ENCODE measurements at places on chromosomes 7 and 10.

DNA sequence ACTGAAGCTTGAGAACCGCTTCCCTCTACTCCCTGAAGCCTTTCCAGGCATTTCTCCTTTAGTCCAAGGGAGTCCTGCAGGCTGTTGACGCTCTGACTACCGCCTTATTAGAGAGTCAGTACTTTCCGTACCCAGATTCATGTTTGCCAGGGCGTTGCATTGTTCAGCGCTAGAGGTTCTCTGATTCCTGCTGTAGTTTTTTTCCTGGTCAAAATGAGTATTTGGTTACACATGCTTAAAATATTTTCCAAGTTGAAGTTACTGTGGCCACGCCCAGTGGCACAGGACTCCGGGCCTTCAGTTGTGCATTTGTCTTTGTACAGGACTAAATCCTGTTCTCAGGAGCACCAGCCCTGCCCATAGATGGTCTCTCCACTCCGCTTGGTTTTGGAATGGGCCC is 7.9 kb downstream of the MTURN start:
- no peak for DNase-seq

DNA sequence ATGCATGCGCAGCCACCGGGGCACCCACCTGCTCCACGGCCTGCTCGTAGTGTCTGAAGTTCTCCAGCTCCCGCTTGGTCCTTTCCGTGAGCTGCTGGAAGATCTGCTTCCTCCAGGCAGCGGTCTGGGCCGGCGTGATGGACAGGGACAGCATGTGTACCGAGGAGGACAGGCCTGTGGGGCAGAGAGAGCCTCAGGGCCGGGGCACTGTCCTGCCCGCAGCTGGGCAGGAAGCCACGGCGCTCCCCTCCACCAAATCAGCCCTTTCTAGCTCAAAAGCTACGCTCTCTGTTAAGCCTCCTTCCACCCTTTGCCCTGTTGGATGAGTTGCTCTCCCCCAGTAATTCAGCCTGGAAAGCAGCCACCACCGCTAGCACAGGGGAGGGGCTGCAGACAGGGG is 19.2 kb downstream of the TECPR1 start:
- DNase-seq = no peak

- peak; percentile 41 for DNase-seq
Observed at GRCh38 chr10:92690211-92690914, 608 bp downstream of the HHEX start.

GRCh38 chr10:93397020-93397419 is 85.1 kb downstream of the MYOF start:
- no peak for DNase-seq

DNA sequence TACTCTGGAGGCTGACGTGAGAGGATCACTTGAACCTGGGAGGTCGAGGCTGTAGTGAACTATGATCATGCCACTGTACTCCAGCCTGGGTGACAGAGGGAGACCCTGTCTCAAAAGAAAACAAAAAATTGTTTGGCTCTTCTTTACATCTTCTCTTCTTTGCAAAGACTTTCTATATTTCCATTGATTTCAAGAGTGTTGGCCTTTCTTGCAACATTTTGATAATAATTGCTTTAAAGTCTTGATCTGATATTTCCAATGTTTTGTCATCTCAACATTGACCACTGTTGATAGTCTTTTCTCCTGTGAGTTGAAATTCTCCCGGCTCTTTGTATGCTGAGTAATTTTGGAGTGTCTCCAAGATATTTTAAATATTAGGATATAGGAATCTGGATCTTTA is 17.8 kb upstream of the CLDN4 start:
- no peak for DNase-seq

DNA sequence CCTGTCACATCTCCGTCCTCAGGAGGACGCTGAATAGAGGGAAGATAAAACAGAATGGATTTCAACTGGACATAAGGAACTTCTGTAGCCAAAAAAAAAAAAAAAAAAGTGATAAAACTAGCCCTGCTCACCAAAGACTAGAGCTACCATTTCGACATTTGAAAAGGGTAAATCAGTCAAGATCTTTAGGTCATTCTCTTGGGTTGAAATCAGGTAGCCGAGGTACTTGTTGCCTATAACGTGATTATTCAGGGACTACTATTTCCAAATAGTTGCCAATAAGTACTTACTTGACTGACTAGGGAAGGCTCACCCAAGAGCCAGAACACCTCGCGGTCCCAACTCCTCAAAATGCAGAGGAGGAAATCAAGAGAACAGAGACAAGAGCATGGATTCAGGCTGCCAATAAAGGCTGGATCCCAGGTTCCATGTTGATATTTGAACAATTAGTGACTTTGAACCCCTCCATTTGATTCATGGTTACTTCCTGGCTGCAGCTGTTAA is 2.0 kb downstream of the RHEB start:
- DNase-seq = no peak

DNA sequence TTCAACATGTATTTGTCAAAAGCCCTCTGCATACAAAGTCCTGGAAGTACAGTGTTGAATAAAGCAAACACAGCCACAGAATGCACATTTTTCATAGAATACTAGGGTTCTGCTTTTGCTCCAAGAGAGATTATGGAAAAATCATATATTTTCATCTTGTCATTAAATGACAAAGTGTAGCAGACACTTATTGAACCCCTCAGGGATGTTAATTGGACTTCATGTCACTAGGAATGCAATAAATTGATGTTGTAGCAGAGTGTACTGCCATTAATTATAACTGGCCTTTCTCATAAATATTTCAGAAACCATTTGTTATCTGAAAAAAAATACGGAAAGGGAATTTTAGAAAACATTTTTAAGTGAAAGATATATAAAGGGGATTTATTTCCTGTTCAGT is 64.5 kb upstream of the TAC1 start:
- no peak for DNase-seq

GRCh38 chr7:141944811-141945210 is 2.0 kb downstream of the CLEC5A start:
- DNase-seq = no peak

DNA sequence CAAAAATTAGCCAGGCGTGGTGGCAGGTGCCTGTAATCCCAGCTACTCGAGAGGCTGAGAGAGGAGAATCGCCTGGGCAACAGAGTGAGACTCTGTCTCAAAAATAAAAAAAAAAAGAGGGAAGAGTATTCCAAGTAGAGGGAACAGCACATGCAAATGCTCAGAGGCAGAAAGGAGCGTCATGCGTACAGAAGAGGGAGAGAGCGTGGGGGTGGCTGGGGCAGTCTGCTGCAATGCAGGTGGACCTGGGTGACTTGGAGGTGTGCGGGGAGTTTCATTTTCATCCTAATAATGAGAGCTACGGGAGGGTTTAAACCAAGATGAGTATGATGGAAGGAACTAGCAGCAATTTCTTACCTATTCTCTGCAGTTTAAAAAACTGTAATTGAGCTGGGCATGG is 28.8 kb downstream of the CLIP2 start:
- no peak for DNase-seq

GRCh38 chr10:80118669-80119068 is 13.9 kb upstream of the PLAC9 start:
- DNase-seq = no peak

- no peak for DNase-seq
Observed at GRCh38 chr10:27388761-27389399, 115.2 kb upstream of the RAB18 start.

DNA sequence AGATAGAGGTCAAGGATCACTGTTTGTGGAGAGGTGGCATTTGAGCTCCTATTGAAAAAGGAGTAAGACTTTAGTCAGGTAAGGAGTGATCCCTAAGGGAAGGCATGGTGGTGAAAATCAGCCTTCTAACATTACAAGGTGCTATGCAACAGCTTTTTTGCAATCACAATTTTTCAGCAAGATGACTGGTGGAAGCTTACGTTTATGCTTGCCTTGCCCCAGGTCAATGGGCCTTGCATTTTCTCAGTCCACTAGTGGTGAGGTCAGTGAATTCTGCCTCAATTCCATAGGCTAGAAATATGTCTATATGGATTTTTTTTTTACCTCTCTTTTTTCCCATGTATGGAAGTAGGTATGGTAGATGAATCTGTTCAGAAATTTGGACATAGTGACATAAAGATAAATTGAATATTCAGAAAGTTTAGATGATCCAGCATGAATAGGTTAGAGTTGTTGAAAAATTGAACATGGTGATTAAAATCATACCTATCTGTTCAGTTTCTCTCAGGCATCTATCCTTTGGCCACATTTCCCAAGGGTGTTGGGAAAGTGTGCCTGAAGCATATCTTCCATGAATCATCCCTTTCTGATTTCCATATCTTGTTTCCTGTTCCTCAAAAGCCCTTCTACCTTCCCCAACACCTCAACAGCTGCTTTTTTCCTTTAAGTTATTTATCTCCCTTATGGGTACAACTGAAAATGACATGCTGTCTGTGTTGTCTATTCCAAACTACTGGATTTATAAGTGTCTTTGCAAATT is 71.9 kb upstream of the PTPRZ1 start:
- no peak for DNase-seq

Measured in stimulated activated CD8-positive, alpha-beta memory T cell treated with anti-CD3 and anti-CD28 coated beads, Interleukin-4, amount 100 ng/mL, for 1 hour (primary cell).